AG08396 (cell line): ENCODE measurements at places on chromosomes 11 and 22.
A peak's percentile ranks its signal among the peaks of the same experiment; 100 is the strongest.

GRCh38 chr22:32720924-32721323, 80.6 kb upstream of the TIMP3 start:
- no peak for DNase-seq

DNA sequence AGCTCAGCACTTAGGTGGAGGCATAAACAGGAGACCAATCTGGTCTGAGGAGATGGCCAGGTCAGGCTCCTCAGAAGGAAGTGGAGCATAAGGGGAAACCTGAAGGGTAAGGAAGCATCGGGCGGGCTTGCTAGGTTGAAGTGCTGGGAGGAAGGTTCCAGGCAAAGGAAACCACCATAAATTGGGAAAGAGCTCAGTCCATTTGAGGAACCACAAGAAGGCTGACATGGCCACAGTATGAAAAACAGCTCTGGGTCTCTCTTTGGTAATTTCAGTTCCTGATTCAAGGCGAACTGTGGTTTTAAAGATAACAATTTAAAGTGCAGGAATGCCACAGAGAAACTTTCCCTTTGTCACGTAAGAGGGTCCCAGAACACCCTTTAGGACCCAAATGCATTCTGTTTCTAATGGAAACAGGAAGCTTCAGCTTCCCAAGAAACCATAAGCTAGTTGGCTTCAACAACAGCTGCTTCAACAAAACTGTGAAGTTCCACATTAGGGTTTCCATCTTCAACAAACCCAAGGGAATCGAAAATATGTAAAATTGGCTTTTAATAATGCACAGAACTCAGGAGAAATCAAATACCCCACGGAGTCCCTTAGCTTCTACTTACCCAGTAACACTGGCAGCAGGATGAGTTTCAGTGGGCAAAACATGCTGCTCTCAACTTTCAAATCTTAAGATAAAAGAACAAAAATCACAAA, 10.4 kb downstream of the JAML start:
- no peak for DNase-seq

DNA sequence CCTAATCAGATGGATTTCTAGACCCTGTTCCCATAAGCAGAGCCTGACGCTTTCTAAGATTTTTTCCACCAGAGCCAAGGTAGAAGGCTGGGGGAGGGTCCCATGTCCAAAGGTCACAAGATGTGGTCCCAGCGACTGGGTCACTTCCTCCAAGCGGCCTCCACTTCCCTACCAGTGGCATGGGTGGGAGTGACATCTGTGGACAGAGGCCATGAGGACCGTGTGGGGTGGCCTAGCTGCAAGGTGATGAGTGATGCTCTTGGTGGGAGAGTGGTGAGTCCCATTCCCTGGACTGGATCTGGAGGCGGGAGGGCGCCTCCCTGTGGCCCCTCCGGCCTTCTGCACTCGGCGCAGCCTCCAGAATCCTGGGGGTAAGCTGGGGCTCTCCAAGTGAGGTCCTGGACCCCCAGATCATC, 32.4 kb upstream of the PRR5 start:
- DNase-seq = peak; percentile 62

- DNase-seq = no peak
These were observed 567.9 kb upstream of the CADM1 start for GRCh38 chr11:116072133-116072532.

GRCh38 chr11:95299078-95299679, 68.2 kb upstream of the SESN3 start:
- no peak for DNase-seq

DNA sequence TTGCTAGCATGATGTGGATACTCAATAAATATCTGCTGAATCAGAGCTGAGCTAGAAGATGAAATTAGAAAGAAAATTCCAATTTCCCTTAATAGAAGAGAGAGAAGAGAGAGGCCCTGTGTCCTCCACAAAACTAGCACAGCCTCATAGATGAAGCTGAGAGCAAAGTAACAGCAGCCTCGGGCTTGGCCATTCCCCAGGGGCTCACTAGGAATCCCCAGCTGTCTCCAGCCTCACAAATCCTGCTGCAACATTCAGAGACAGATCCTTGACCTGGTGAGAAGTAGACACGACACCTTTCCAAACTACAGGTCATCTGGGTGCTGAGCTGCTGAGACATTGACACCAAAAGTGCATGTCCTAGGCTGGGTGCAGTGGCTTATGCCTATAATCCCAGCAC, 26.1 kb upstream of the IRAG1 start:
- DNase-seq = no peak

GRCh38 chr11:125091247-125091876, 20.1 kb downstream of the TMEM218 start:
- DNase-seq = peak; percentile 72

- DNase-seq = no peak
These were observed 51.7 kb downstream of the ZBTB16 start for GRCh38 chr11:114110952-114111947.

GRCh38 chr11:119531056-119531455, 108.1 kb upstream of the THY1 start:
- DNase-seq = no peak

- DNase-seq = no peak
These were observed 1395.2 kb downstream of the TBC1D22A start for GRCh38 chr22:48157676-48158075.

- DNase-seq = no peak
These were observed 13.9 kb downstream of the IFITM10 start for GRCh38 chr11:1736447-1736992.

DNA sequence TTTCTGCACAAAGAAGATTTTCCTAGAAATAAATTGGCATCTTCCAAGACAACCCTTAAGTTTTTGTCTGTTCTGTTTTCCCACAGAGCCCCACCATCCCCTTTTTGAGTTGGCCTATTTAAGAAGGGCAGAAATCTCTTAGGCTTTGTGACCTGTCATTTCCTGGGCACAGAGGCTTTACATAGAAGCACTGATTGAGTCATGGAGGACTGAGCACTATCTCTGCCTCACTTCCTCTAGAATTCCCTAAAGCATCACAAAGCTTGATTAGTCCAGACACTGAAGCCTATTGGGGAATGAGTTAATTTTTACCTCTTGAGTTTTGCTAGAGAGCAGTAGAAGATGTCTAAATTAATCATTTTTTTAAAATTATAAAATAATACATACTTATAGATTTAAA, 25.4 kb downstream of the TRIM44 start:
- DNase-seq = no peak

- no peak for DNase-seq
These were observed 28.3 kb downstream of the OSBPL5 start for GRCh38 chr11:3136546-3137455.

DNA sequence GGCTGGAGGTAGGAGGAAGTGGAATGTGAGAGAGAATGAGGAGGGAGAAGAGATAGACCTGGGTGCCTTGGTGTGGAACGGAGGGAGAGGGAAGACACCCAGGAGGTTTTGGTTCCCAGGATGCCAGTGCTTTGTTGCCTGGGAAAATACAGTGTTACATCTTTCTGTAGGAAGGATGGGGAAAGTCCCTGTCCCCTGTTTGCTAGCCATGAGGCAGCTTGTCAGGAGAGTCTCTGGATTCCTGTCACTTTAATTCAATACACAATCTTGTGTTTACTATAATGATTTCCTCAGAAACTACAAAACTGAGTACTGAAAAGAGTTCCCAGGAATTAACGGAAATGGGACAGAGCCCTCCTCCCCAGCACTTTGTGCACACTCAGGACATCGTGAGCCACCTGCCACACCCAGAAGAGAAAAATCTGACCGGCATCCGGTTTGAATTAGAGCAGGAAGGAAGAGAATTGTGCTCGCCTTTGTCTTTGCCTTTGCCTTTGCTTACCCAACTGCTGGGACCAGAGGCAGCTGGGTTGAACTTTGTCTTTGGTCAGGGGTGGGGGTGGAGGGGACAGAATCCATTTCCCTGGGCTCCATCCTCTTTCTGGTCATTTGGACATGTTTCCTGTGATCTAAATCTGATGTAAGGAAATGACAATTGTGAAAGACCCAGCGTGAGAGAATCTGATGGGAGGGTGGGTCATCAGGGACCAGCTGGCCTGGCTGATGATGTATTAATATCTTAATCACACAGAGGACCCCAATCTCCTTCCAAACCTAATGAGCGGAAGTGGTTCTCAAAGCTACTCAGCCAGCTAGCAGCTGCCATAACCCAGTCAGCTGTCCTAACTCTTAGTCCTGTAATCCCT, 1.3 kb upstream of the LIMK2 start:
- DNase-seq = no peak

DNA sequence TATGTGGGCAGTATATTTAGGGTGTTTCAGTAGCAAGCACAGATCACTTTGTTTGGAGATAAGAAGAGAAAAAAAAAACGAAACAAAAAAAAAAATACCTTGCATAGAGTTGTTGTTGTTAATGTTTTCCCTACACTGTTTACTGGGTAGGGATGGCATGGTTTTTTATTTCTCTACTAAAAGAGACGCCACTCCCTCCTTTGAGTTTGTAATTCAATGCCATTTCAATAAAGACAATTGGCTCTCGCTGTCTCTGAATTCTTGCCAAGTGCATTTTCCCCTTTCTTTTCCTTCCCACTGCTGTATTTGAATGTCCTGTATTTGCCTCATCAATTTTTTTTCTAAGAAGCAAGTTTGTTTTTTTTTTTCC, 213.9 kb upstream of the UBASH3B start:
- DNase-seq = no peak

DNA sequence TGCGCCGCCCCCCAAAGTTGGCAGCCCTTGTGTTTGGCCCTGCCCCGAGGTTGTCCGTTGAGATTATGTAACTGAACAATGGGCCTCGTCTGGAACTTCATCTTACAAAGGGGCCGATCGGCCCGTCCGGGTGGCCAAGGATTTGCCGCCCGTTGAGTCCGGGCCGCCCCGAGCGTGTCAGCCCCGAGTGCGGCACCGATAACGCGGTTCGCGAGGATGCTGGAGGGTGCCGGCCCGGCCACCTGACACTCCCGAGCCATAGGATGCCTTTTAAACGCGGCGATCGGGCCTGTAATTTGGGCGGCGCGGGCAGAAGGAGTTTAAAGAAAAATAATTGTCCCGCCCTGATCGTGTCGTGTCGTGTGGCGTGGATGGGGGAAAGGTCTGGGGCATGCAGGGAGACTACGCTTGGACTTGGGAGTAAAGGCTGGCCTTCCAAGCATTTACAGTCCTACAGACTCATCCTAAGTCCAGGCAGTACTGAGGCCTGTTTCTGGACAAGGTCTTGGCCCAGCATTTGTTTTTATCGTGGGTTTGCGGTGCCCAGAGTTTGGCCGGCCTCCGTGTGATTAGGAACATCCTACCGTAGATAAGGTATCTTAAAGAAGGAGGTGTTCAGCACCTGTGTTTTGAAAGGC, 1.3 kb downstream of the WEE1 start:
- no peak for DNase-seq
